ENCODE measurements at places on chromosomes 16 and 17.

DNA sequence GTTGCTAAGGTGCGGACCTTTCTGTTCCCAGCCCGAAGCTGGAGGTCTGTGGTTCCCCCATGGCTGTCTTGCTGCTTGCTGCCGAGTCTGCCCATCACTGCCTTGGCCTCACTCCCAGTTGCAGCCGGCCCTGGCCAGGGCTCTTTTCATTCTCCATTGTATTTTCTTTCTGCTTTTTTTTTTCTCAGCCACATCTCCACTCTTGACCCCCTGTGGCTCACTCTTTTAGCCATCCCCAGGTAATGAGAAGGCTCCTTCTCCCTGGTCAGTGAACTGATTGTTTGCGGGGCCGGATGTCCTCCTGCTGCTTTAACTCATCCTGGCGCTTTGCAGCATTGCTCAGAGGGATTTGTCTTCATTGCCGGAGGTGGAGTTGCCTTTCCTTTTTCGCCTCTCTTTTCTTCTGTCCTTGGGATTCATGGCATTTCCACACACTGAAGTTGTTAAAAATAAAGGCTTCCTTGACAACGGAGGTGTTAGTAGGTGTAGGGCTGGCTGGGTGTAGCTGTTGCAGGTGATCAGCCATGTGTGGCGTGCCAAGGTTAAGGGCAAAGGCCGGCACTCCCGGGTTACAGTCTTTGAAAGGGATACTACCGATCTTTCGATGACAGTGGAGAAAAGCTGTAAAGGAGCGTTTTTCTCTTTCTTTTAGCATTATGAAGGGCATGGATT, 34.1 kb downstream of the MAP2K6 start:
- no peak for DNase-seq

GRCh38 chr16:79082970-79083369, 517.6 kb downstream of the MAF start:
- no peak for DNase-seq

GRCh38 chr17:742147-742793, 9.8 kb downstream of the GEMIN4 start:
- DNase-seq = no peak

DNA sequence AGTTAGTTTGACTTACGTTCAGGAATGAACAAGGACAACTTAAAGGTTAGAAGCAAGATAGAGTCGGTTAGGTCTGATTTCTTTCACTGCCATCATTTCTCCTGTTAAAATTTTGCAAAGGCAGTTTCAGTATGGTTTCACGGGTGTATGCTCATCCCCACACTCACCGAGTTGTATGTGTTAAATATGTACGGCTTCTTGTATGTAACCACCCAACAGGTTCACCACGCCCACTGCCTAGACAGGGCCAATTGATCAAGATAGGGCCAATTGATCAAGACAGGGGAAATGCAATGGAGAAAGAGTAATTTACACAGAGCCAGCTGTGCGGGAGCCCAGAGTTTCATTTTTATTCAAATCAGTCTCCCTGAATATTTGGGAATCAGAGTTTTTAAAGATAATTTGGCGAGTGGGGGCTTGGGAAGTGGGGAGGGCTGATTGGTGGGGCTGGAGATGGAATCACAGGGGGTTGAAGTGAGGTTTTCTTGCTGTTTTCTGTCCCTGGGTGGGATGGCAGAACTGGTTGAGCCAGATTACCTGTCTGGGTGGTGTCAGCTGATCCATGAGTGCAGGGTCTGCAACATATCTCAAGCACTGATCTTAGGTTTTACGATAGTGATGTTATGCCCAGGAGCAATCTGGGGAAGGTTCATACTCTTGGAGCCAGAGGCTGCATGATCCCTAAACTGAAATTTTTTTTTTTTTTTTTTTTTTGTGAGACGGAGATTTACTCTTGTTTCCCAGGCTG, 62.4 kb upstream of the PLCG2 start:
- DNase-seq = no peak

- no peak for DNase-seq
These were observed 34.7 kb downstream of the VAT1L start for GRCh38 chr16:77823067-77823466.

All from stimulated activated CD4-positive, alpha-beta T cell treated with anti-CD3 and anti-CD28 coated beads, Interleukin-1b, Interleukin-23, amount 100 ng/mL, for 4 hours (primary cell).